Activated T-cell treated with anti-CD3 and anti-CD28 coated beads for 24 hours (primary cell): ENCODE measurements at places on chromosomes 1 and 21.

GRCh38 chr1:76336931-76337371 lies 262.4 kb downstream of the ST6GALNAC3 start:
- DNase-seq = no peak

- DNase-seq = no peak
Measured at GRCh38 chr1:20343149-20343937, 52.7 kb downstream of the VWA5B1 start.

GRCh38 chr1:53144201-53144600 lies 1.8 kb upstream of the SLC1A7 start:
- no peak for DNase-seq

DNA sequence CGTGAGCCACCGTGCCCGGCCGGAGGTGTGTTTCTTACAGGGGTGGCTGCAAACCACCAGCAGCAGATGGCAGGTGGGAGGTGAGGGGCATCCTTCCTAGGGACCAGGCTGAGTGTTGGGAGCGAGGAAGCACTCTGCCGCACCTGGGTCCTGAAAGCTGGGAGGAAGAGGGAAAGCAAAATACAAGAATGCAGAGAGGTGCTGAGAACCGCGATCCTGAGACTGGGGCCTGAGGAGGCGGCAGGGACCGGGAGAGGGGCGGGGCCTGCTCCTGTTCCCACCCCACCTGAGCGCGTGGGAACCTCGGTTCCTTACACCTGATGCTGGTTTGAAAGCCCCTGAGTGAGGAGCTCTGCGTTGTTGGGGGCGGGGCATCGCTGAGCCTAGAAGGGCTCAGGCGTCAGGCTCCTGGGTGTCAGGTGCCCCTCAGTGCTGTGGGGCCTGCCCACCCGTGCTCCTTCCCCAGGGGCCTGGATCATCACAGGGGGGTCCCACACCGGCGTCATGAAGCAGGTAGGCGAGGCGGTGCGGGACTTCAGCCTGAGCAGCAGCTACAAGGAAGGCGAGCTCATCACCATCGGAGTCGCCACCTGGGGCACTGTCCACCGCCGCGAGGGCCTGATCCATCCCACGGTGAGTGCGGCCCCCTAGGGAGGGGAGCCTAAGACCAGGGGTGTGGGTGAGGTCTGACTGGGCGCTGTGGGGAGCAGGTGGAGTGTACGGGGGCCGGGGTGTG lies 15.5 kb downstream of the TRPM2 start:
- no peak for DNase-seq
